CD4-positive, alpha-beta T cell treated with Interleukin-12 subunit alpha and Interleukin-12 subunit beta, for 1 hour (primary cell): ENCODE measurements at places on chromosomes 7 and 10.

DNA sequence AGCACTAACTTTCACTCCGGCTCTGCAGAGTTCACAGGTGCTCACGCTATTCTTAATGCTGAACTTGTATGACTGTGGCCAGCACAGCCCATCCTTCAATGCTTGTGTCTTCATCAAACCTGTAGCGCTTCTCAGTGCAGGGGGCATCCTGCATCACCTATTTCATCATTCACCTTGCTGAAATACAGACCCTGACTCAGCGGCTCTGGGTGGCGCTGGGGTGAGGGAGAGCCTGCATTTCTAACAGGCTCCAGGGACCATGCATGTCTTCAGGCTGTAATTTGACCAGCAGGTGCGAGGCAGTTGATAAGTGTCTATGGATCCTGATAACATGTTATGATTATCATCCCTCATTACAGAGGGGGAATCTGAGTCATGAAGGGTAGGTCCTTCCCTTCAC, 89.3 kb downstream of the VOPP1 start:
- no peak for DNase-seq

- peak; percentile 20 for DNase-seq
These were observed 175.4 kb downstream of the ARID5B start for GRCh38 chr10:62076891-62077290.

GRCh38 chr7:133290041-133290440, 37.2 kb downstream of the EXOC4 start:
- DNase-seq: no peak

GRCh38 chr10:75950997-75951589, 519.7 kb downstream of the LRMDA start:
- no peak for DNase-seq

GRCh38 chr7:77770316-77770715, 27.9 kb downstream of the TMEM60 start:
- no peak for DNase-seq

DNA sequence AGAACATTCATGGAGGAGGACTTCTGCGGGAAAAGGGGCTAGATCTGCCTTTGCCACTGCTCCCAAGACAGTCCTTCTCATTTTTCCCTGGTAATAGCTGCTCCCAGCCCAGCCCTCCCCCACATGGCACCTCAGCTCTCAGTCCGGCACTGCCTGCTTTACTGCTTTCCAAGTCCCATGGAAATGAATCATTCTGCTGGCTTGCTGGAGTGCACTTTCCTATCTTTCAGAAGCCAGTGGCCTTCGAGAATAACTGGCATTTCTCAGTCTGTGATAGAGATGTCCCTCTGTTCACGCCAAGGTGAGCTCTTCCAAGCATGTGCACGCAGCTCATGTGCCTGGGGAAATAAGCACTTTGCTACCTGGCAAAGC, 61.4 kb downstream of the SYPL1 start:
- no peak for DNase-seq

- no peak for DNase-seq
These were observed 4.7 kb upstream of the KLHDC10 start for GRCh38 chr7:130065500-130066152.

DNA sequence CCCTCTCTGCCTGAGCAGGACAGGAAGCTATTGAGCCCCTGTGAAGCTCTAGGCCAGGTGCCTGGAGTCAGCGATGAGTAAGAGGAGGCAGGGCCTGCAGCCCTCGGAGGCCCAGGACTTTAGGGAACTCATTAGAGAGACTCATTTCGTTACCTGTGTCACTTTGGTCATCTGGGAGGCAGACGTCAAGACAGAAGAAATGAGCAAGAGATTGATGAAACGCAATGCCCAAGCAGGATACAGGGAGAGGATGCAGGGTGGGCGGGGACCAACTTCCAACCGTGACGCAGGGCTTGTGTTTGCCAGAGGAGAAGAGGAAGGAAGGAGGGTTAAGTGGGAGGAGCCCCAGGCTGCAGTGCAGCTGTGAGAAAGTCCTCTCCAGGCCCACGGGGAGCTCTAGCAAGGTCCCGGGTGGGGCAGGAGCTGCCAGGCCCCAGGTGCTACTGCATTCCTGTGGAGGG, 26.4 kb upstream of the GNA12 start:
- DNase-seq: peak; percentile 55

- DNase-seq: peak; percentile 74
These were observed 169.3 kb downstream of the FAM107B start for GRCh38 chr10:14605231-14605925.

DNA sequence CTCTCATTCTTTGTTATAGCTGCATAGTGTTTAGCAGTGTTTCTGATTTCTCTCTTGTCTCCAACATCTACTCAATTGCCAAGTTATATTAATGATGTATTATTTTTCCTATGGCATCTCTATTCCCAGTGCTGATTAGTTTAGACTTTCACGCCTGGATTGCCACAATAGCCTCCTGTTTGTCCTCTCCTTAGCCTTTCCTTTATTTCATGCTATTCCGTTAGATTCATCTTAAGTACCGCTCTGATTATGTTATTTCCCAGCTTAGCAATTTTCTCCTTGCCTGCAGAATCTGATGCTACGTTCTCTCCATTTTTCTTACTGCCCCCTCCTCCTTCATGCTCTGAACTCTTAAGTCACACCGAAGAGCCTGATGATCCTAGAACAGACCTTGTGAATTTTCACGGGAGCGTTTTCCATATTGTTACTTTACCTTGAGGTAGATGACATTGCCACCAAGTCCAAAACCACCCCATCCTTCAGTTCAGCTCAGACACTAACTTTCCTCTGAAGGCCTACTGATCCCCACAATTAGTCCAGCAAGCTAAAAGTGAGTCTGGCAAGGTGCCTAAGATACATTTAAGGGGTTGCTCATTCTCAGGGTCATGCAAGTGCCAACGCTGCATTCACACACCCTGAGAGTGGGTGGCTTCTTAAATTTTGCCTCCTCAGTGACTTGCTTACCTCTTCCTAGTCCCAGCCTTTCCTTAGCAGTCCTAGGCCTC, 6.6 kb upstream of the NRF1 start:
- no peak for DNase-seq

- DNase-seq: no peak
These were observed 57.1 kb upstream of the GRID1 start for GRCh38 chr10:86423739-86424138.

- no peak for DNase-seq
These were observed 30.6 kb downstream of the LHPP start for GRCh38 chr10:124492266-124492665.

GRCh38 chr7:105985229-105985628, 22.2 kb downstream of the CDHR3 start:
- DNase-seq: no peak

- peak; percentile 19 for DNase-seq
These were observed 73.2 kb downstream of the POT1 start for GRCh38 chr7:124856299-124856888.

GRCh38 chr10:114094795-114095194, 51.1 kb downstream of the ADRB1 start:
- no peak for DNase-seq

- DNase-seq: no peak
These were observed 20.3 kb downstream of the SMURF1 start for GRCh38 chr7:99123571-99124033.

GRCh38 chr10:71835671-71836595, 15.1 kb downstream of the PSAP start:
- DNase-seq: no peak

DNA sequence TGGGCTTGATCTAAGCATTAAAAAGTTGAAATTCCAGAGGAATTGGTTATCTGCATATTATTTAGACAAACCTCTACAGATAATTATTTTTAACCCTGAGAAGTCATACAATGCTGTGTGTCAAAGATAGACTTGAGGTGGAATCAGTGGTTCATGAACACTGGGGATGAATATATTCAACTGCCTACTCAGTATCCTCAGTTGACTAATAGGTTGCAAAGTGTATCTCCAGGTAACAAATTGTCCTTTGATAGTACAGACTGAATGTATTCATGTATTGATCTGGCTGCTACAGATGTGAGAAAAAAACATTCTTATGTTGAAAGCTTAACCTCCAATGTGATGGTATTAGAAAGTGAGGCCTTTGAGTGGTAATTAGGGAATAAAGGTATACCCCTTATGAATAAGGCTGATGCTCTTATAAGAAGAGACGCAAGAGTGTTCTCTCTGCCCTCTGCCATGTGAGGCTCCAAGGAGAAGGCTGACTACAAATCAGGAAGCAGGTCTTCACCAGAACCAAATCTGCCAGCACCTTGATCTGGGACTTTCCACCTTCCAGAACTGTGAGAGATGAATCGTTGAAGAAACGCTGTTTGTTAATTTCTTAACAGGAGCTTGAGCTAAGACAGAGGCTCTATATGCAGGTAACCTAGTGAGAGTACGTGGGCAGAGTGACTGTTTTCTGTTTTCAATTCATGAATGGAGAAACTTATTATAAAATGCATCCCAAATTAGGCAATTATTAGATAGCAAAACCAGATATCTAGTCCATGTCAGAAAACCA, 7.5 kb downstream of the MRPL32 start:
- no peak for DNase-seq

DNA sequence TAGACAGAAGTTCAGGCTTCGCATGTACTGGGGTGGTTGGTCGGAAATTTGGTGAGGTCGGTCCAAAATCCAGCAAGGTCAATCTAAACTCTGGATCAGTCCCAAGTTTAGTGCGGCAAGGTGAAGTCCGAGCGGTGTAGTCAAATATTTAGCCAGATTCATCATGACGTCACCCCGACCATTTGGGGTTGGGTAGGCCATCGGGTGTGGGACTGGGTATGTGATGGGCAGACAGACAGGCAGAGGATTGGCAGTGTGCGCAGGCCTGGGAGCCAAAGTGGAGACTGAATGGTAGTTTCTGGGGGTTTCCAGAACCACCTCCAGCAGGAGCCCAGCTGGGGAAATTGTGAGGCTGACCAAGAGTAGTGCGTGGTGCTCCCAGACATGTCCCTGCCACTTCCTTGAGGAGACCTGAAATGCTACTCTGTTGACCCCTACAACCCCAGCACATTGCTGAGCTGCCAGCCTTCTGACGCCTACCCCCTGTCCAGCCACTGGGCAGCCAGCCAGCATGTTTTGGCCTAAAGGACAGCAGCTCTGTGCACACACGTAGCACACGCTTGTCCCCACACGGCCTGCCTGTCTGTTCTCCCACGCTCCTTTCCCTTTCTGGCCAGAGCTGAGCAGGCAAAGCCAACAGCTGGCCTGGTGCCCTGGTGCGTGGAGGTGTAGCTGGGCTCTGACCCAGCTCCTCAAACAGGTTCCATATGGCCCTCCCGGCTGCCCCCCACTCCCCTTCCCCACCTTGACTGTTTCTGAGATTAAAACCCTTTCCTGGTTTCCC, 55.9 kb downstream of the FAM241B start:
- DNase-seq: no peak

- peak; percentile 47 for DNase-seq
These were observed 6.3 kb upstream of the IL2RA start for GRCh38 chr10:6068422-6068821.

GRCh38 chr10:32982911-32983909, 25.2 kb upstream of the ITGB1 start:
- peak; percentile 50 for DNase-seq

DNA sequence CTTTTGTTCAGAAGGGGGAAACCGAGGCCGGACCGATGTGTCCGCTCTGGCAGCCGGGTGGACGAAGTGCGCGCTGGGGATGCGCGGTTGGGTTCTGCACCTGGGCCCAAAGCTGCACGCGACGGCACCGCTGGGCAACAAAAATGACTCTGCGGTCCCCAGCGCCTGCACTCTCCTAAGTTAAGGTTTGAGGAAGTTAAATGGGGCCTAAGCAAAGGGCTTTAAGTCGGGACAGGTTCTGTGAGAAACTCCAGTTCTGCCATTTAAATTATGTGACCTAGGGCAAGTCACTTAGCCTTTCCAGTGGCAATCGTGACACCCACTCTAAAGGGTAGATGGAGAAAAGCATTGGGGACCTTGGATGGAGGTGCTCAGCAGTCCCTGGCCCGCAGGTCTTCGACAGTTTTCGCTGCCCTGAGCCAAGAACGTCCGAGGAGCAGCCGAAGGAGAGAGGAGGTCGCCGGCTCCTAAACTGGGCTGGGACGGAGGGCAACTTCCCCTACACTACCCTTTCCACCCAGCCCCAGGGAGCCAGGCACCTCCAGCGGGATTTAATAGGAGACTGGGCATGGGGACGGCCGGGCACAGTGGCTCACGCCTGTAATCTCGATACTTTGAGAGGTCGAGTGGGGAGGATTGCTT, 534 bp upstream of the ACBD5 start:
- DNase-seq: peak; percentile 43

DNA sequence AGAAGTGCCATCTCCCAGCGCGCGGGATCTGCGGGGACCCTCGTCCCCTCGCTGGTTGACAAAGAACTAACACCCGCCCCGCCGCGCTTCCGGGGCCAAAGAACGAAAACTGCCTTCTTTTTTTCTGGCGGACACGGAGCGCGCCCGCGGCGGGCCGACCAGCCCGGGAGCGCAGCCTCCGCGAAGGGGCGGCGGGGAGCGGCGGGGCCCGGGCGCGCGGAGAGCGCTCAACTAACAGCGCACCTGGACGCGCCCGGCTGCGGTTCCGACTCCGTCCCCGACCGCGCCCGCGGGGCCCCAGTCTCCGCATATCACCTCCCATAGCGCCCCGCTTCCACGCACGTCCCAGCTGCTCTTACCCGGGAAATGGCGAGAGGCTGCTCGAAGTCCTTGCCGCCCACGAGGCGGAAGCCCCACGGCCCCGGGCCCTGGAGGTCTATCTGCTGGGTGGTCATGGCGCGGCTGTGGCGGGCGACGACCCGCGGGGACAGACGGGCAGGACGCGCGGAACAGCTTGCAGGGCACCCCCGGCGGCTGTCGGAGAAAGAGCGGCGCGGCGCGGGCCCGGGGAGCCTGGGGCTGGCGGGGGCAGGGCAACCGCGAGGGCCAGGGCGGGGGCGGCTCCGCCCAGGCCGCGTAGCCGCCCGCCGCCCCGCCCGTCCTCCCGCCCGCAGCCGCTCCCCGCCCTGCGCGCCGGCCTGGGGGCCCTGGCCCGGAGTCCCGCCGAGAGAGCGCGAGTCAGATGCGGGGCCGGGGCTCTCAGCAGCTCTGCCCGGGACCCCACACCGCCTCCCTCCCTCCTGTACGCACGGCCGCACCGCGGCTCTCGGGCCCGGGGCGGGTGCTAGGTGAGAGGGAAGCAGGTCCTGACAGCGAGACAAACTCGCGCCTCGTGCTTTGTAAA, at the start of gene PDLIM1:
TSS of gene PDLIM1 (minus strand) at position 543 of the 904 bp plus-strand sequence. CDS start at position 455, 88 bp downstream.
- DNase-seq: peak; percentile 44

GRCh38 chr10:115871855-115872254, 401.2 kb downstream of the GFRA1 start:
- DNase-seq: no peak

GRCh38 chr7:117588352-117588794, 108.5 kb downstream of the CFTR start:
- no peak for DNase-seq

DNA sequence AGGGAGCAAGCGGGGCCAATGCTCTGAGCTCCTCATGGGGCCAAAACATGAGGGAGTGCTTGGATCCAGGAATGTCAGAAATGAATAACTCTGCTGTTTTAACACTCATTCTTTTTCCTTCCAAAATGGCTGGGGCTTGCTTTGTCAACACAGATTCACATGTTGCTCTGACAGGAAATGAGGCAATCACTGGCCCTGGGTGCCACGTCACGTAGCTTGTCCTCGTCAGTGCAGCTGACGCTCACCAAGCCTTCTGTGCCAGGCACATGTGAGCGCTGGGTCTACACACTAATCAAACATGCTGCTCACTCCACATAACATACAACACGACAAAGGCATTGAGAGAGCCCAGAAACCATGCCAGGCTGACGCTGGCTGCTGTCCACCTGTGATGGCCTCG, 198.9 kb downstream of the WDR37 start:
- no peak for DNase-seq

GRCh38 chr10:70198696-70199466, 28.6 kb upstream of the SAR1A start:
- DNase-seq: peak; percentile 16

GRCh38 chr7:2403718-2404648, 572 bp downstream of the CHST12 start:
- DNase-seq: no peak

GRCh38 chr10:76723844-76724243, 913.8 kb downstream of the KCNMA1 start:
- no peak for DNase-seq
